ENCODE measurements at places on chromosomes 13 and 19. TPM values are rescaled to one million over a fixed set of nuclear protein-coding genes. Genes with fewer than 3 reads are reported as not detected.

LMTK3 gene
- polyA plus RNA-seq = not detected

UBE2S gene
- polyA plus RNA-seq = 323 TPM

OR7A5 gene
- polyA plus RNA-seq = not detected

IL4I1 gene
- 45.5 TPM for polyA plus RNA-seq

SGTA gene
- polyA plus RNA-seq = 107 TPM

Data from GM12878 (cell line).